ENCODE measurements at places on chromosomes 5 and 9. TPM values are rescaled to one million over a fixed set of nuclear protein-coding genes. Genes with fewer than 3 reads are reported as not detected.

DNA sequence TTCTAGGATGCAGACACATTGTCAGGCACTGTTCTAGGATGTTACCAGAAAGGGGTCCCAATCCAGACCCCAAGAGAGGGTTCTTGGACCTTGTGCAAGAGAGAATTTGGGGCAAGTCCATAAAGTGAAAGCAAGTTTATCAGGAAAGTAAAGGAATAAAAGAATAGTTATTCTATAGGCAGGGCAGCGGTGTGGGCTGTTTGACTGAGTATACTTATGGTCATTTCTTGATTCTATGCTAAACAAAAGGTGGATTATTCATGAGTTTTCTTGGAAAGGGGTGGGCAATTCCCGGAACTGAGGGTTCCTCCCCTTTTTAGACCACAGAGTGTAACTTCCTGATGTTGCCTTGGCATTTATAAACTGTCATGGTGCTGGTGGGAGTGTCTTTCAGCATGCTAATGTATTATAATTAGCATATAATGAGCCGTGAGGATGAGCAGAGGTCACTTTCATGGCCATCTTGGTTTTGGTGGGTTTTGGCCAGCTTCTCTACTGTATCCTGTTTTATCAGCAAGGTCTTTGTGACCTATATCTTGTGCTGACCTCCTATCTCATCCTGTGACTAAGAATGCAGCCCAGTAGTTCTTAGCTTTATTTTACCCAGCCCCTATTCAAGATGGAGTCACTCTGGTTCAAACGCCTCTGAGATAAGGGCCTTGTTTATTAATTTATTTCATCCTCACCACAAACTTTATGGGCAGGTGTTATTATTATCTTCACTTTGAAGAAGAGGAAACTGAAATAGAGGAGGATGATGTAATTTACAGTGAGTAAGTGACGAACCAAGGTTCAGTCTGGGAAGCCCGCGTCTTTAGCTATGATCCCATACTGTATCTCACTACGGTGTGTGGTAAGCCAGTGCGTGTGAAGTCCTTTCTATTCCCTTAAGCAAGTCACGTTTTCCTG lies 186.0 kb upstream of the KLF4 start:
- no peak for DNase-seq

- no peak for DNase-seq
These were observed 131.6 kb upstream of the RASA1 start for GRCh38 chr5:87136096-87136495.

GRCh38 chr9:137670391-137671195 lies 51.8 kb downstream of the EHMT1 start:
- peak; percentile 85 for DNase-seq

GRCh38 chr5:172594867-172595466 lies 46.1 kb upstream of the NEURL1B start:
- no peak for DNase-seq

DNA sequence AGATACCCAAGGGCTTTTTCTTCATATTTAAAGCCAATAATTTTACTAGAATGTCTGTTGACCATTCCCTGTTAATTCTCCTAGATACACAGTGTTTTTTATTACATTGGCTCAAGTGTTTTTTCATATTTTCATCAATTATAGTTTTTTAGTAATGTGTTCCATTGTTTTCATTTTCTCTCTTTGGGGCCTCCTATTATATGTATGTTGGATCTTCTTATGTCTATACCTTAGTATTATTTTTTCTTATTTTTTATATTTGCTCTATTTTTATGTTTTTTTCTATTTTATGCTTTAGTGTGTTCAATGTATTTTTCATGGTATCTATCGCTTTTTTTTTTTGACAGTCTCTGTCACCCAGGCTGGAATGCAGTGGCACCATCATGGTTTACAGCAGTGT lies 7.5 kb downstream of the KIAA1958 start:
- DNase-seq, result no peak

DNA sequence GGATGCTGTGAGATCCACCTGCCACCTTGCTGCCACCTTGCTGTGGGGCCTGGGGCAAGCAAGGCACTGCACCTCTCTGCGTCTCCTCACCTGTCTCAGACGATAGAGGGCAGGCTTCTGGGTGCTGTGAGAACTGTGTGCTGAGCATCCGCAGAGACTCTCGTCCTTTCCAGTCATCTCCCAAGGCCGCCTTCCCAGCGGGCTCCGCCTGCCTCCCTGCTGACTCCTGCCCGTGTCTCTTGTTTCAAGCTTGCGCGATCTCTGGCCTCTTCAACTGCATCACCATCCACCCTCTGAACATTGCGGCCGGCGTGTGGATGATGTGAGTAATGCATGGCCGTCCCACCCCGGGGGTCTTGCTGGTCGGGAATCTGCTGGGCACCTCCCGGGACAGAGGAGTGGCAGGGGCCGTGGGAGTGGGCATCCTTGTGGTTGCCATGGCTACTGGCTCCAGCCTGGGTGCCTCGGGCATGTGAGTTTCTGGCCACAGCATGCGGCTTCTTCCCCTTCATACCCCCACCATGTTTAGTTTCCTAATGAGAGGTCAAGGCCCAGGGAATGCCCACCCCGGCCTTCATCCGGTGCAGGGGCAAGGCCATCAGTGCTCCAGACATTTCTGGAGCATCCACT lies 3.6 kb downstream of the CACFD1 start:
- DNase-seq, result no peak

DNA sequence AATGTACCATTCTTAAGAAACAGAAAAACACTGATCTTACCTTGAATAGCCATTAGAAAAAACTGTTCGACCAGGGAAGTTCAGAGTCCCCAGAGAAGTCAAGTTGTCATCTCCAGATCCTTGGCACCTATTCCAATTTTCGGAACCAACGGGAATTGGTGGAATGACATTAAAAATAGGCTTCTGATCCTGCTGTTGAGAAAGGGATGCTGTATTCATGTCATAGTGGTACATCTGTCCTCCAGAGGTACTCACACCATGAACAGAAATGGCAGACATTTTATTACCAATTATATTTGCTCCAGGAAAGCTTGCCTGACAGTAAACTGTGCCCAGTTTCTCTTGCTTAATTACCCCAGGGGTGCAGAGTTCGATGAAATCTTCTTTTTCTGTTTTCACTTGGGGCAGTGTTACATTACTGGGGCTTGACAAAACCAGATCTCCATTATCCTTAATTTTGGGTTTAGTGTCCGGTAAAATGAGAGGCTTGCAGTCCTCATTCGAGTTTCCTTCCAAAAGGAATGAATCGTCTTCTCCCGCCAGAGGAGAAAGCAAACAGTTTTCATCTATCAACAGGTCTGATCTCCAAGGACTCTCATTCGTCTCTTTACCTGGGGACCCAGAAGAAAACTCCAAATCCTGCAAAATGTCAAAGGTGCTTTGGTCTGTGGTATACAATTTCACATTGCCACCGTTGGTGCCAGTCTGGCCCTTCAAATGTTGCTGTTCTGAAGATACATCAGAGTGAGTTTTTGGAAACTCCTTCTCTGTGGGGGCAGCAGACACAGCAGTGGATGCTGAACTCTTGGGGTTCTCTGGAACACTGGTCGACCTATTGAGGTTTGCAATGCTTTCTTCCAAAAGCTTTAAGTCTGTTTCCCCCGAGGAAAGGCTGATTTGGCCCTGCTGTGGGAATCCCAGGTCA lies 3.6 kb downstream of the NR3C1 start:
- DNase-seq, result no peak

DNA sequence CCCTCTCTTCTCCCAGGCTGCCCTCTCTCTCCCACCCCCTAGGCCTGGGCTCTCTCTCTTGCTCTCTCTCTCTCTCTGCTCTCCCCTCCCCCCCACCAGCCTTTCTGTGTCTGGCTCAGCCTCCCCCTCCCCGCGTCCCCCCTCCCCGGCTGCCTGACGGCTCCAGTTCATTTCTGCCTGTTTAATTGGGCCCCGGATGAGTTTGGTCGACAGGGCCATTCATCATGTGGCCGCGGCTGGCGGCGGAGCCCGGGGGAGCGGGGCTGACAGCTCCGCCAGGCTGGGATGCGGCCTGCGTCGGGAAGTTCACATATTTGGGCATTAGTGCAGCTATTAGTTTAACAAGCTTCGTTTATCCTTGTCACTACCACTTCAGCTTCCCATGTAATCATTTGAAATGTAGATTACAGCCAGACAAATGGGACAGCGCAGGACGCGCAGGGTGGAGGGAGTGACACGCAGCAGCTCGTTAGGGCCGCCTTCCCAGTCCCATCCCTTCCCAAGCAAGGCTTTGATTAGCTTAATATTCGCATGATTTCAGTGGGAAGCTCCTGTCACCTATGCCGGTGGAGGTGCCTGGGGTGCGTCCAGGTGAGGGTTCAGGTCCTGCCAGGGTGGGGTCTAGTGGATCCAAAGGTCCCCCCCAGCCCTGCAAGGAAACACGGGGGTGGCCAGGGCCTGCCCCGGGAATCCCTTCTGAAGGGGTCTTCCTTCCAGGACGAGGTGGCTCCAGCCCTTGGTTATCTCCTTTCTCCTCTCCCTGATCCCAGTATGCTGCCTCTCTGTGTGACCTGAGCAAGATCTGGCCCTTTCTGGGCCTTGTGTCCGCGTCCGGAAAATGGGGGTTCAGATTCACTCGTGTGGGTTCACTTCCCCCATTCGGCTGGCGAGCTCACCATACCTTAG lies 214.8 kb downstream of the PAX5 start:
- no peak for DNase-seq

GRCh38 chr9:71937898-71938297 lies 26.5 kb downstream of the C9orf85 start:
- DNase-seq, result no peak

- DNase-seq, result no peak
These were observed 128.2 kb downstream of the OLFM1 start for GRCh38 chr9:135215571-135216161.

DNA sequence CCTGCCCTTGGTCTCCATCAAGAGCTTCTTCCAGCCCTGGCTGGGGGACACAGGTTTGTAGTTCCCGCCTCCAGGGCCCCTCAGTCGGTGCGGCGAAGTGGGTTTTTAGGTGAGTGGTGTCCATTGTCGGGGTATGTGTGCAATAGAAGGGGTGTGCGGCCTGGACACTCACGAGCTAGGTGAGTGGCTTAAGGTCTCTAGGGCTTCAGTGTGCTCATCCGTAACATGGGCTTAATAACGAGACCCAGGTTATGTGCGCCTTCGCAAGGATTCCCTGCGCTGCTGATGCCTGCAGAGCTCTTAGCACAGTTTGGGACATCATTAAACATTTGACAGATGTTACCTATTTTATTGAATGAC lies 656 bp downstream of the CEP78 start:
- DNase-seq, result no peak

DNA sequence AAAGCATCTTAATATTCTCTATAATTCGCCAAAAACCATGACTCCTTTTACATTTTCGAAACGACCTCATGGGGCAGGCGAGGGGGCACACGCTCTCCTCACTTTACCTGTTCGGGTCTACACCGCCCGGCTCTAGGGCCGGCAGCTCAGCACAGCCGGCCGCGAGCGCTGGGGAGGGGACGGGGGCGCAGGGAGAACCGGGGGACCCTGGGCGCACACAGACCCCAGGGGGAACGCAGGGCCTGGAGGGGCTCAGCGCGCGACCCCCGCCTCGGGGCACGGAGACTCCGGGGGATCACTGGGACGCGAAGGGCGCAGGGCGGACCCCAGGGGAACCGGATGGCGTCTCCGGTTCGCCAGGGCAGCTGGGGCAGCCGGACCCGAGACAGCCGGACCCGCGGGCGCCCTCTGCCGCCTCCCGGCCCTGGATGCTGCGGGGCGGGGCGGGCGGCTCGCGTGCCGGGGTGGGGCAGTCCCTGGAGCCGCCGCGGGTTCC lies at the start of gene AHRR:
TSS of gene AHRR (plus strand) at position 485 of the 496 bp plus-strand sequence. CDS start 22,189 bp downstream, outside the sequence.
- DNase-seq, result peak; percentile 63

GRCh38 chr9:87959916-87960581 lies 14.3 kb downstream of the CDK20 start:
- peak; percentile 34 for DNase-seq

- DNase-seq, result no peak
These were observed 46.4 kb upstream of the SLC44A1 start for GRCh38 chr9:105198023-105198422.

GRCh38 chr9:125888211-125888610 lies 141.0 kb downstream of the PBX3 start:
- no peak for DNase-seq

DNA sequence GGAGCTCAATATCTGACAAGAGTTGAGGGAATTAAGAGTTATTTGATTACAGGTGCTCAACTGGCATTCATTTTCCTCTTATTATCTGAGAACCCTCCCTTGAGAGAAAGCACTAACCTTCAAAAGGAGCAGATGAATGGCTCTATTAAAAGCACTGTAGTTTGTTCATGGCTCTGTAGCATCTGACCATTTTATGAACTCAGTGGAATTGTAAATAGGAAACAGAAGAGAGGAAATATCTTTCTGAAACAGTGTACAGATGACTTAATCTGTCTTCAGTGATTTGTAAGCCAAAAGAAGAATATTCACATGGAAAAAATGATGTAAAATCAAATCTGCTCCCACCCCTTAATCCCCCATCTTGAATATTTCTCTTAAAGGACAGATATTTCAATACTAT lies 810.4 kb upstream of the GRAMD2B start:
- DNase-seq, result no peak

- DNase-seq, result no peak
These were observed 265.2 kb downstream of the DMAC1 start for GRCh38 chr9:7534211-7534935.

DNA sequence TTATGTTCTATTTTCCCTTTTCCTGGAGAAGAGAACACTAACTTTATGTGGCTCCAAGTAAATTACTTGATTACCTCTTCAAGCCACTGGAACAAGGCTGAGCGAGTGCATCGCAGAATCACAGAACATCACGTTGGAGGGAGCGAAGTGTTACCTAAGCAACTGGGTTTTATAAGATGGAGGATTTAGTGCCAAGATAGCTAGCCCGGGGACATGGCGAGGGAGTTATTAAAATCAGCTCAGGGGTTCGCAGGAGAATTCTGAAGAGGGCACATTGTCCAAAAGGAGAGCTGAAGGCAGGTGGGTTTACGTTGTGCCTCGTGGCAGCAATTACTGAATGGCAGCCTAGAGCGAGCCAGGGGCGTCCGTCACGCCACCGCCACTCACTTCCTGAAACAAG lies 563.2 kb upstream of the ADAMTS16 start:
- DNase-seq, result no peak

DNA sequence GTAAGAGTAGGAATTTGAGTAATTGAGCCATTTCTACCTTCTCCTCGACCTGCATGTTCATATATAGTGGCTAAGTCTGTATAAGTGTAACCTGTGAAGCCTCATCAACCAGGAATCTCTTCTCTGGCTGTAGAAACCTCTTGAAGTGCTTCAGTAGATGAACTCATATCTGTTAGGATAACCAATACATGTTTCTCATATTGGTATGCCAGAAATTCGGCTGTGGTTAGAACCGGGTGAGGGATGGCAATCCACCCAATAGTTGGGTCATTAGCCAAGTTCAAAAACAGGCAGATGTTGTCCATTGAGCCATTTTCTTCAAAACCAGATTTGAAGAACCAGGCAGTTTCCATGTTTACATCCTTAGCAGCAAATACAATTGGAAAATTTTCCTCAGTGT lies 28.9 kb upstream of the GSN start:
- DNase-seq, result no peak

GRCh38 chr5:32583582-32584232 lies 1.6 kb upstream of the SUB1 start:
- DNase-seq, result no peak

GRCh38 chr5:34533582-34534522 lies 122.3 kb upstream of the RAI14 start:
- no peak for DNase-seq

- DNase-seq, result no peak
These were observed 37.6 kb downstream of the MAST4 start for GRCh38 chr5:66633754-66634153.

Gene TMEM252
- total RNA-seq, result not detected

Gene ARHGEF28
- 61.2 TPM for total RNA-seq

Gene UNC5A
- not detected for total RNA-seq

Gene TEK
- 24.4 TPM for total RNA-seq

Gene SV2C
- 0.03 TPM for total RNA-seq

Gene TAS2R1
- not detected for total RNA-seq

Gene PPP3R2
- total RNA-seq, result 0.06 TPM

Gene CREBRF
- total RNA-seq, result 10.9 TPM

Gene HRCT1
- 0.36 TPM for total RNA-seq

Data from adrenal gland (tissue), 19 donors.